ENCODE measurements at places on chromosomes 4 and X. TPM values are rescaled to one million over a fixed set of nuclear protein-coding genes. Genes with fewer than 3 reads are reported as not detected.

HTR2C gene
- not detected for total RNA-seq

PNMA3 gene
- total RNA-seq, result 0.26 TPM

MAGEA8 gene
- total RNA-seq, result not detected

DNA sequence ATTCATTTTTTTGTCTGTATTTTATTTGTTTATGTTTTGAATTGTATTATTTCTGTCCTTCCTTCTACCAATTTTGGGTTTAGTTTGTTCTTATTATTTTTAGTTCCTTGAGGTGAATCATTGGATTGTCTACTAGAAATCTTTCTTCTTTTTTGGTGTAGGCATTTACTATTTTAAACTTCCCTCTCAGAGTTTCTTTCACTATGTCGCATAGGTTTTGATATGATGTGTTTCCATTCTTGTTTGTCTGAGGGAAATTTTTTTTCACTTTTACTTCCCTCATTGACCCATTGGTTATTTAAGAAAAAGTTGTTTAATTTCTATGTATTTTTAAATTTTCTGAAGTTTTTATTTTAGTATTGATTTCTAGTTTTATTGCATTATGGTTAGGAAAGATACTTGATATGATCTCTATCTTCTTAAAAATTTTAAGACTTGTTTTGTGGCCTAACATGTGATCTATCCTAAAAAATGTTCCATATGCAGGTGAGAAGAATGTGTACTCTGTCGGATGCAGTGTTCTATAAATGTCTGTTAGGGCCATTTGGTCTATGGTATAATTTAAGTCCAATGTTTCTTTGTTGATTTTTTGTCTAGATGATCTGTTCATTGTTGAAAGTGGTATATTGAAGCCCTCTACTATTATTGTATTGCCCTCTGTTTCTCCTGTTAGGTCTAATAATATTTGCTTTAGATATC lies 68.8 kb downstream of the IL15 start:
- no peak for DNase-seq

GRCh38 chrX:69361311-69361845 lies 142.7 kb upstream of the NALF2 start:
- DNase-seq, result peak; percentile 39

DNA sequence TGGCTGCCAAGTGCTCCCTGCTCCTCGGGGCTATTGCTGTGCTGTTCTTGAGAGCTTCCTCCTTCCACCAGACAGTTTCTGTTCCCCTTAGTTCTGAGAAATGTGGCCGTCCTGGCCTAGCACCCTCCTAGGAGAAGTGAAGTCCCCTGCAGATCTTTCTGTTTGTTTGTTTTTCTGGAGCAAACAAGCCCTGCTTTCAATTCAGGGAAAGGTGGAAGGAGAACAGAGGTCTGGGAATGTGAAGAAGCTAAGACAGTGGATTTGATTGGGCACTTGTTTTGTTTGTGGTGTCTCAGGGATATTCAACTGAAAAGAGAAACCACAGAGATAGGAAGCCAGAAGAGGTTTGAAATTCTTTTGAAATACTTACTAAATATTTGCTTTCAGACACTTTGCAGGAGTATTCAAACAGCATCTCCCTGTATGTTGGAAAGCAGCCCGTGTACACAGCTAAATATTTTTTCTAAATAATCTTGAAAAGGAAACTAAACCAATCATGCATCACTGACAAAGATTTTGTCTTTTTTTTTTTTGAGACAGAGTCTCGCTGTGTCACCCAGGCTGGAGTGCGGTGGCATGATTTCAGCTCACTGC lies 36.5 kb upstream of the PPM1K start:
- DNase-seq, result peak; percentile 66

GRCh38 chr4:136558940-136559494 lies 973.3 kb downstream of the PCDH18 start:
- DNase-seq, result no peak

DNA sequence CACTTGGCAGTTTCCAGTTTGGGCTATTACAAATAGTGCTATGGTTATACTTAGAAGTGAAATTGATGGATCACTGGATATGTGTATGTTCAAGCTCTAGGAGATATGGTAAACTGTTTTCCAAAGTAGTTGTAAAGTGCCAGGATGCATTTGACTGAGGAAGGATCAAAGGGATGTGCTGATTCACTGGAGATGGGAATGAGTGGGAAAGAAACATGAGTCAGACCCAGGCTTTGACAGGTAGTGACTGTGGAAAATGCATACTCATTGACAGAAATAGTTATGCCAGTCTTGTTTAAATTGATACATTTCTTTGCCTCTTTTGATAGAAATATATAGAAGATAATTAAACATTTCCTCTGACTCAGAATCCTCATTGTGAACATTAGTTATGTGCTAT lies 77.9 kb downstream of the CEP135 start:
- DNase-seq, result peak; percentile 70

Measured in fibroblast of lung (primary cell).